A549 treated with CORT108297 at 1 μM for 4 hours (cell line): ENCODE measurements at places on chromosomes 13 and 19. TPM values are rescaled to one million over a fixed set of nuclear protein-coding genes. Genes with fewer than 3 reads are reported as not detected.

The KLK3 gene
- not detected in 5 replicates for total RNA-seq

The IL11 gene
- total RNA-seq, result 42.1 to 61.8 TPM (median 53.6 TPM) in 5 replicates

The HIPK4 gene
- 0.17 to 0.29 TPM (median 0.27 TPM) in 5 replicates for total RNA-seq

The KCNN1 gene
- 0.35 to 1.0 TPM (median 0.69 TPM) in 5 replicates for total RNA-seq

The JAK3 gene
- total RNA-seq, result 0.22 to 0.43 TPM (median 0.30 TPM) in 5 replicates

The APOC1 gene
- total RNA-seq, result 119 to 132 TPM (median 122 TPM) in 5 replicates

The IL17D gene
- 0.88 to 1.6 TPM (median 1.0 TPM) in 5 replicates for total RNA-seq

The F2RL3 gene
- not detected in 5 replicates for total RNA-seq

The PINLYP gene
- 0.19 to 0.35 TPM (median 0.23 TPM) in 5 replicates for total RNA-seq

The CYP4F2 gene
- total RNA-seq, result 0.05 to 0.25 TPM (median 0.18 TPM) in 5 replicates

The NPAS1 gene
- total RNA-seq, result 5.3 to 8.6 TPM (median 6.4 TPM) in 5 replicates

The ZNF17 gene
- total RNA-seq, result 3.9 to 6.7 TPM (median 5.0 TPM) in 5 replicates
